ENCODE measurements at places on chromosomes 2 and 18.

GRCh38 chr2:176494949-176495353 lies 225.7 kb downstream of the MTX2 start:
- no peak for DNase-seq

GRCh38 chr18:56873441-56874140 lies 222.4 kb downstream of the WDR7 start:
- no peak for DNase-seq

DNA sequence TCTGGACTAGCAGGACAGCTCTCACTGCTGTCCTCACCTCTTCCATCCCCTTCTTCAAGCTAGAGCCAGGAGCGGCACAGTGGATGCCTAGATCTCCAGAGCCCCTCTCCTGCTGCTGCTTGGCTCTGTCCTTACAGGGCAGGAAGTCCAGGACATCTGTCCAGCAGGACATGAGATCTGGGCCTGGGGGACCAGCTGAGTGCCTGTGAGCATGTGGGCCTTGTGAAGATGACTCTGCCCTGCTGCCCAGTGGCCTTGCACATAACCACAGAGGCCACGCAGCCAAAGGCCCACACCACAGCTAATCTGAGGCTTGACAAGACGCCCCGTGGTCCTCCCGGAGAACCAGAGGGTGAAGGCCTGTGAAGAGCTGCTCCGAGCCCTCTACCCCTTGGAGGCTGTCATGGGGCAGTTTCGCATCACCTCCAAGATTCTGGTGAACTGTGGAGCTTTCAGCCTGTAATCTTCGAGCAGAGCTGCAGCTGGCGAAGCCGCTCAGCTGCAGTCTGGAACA lies 516.7 kb upstream of the HS6ST1 start:
- DNase-seq = no peak

GRCh38 chr2:64876137-64876647 lies 113.0 kb upstream of the SLC1A4 start:
- DNase-seq = no peak

DNA sequence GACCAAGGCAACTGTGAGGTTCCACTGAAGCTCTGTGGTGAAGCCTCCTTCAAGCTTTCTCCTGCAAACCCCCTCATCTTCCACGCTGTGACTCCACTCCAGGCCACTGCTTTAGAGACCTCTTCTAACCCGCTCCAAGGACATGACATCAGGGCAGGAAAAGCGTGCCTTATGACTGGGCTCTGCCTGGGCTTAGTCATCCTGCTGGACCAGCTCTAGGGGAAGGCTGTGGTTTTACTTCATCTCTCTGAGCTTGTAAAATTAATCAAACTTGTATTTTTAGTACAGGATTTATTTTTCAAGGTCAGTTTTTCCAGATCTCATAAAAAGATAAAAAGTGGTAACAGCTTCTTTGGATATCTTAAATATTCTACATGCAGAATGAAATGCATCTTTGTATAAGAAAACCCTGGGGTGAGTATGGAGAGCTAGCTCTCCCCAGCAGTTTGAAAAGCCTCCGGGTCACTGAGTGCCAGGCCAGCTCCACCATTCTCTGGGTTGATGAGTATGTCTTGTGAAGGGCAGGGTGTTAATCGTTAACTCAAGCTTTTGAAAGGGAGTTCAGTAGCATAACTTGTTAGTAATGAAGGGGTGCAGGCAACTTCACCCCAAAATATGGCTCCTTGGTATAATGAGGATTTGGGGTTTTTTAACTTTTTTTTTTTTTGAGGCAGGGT lies 33.1 kb upstream of the YPEL5 start:
- DNase-seq = no peak

- DNase-seq = no peak
Observed at GRCh38 chr2:70907130-70908057, 28.3 kb upstream of the ATP6V1B1 start.

DNA sequence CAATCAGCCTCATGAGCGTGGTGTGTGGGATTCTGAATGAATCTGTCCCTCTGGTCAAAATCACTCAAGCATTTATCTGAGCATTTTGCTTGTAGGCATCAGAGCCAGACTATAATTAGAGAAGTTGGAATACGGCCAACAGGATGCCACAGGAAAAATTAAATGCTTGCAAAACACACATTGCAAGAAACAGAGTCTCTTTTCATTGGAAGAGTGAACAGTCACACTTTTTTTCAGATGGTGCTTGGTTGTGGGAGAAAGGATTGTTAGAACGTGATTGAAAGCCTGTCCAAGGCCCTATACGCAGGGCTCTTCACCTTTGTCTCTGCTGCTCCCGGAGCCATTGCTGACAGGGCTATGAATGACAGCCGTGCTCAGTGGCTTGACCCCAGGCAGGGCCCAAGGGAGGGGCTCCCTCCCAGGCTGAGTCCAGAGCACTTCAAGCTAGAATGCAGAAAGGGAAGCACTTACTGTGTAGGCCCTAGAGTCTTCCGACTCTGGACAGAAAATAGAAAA lies 59.8 kb downstream of the SNTG2 start:
- no peak for DNase-seq

DNA sequence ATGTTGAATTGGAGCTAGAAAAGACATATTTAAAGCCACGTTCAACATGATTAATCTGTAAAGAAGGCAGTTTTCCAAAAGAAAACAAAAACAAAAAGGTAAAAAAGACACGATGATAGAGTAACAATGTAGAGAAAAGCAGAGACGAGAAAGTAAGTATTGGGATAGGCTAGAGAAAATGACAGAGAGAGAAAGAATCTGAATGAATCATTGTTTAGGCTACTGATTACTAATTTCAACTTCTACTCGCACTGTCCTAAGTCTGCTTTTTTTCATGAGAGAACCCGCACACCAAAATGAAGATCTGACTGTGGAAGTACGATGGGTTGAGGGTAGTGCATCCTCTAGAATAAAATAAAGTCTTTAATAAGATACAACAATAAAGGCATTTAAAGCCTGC lies 1599.2 kb upstream of the TMEFF2 start:
- no peak for DNase-seq

DNA sequence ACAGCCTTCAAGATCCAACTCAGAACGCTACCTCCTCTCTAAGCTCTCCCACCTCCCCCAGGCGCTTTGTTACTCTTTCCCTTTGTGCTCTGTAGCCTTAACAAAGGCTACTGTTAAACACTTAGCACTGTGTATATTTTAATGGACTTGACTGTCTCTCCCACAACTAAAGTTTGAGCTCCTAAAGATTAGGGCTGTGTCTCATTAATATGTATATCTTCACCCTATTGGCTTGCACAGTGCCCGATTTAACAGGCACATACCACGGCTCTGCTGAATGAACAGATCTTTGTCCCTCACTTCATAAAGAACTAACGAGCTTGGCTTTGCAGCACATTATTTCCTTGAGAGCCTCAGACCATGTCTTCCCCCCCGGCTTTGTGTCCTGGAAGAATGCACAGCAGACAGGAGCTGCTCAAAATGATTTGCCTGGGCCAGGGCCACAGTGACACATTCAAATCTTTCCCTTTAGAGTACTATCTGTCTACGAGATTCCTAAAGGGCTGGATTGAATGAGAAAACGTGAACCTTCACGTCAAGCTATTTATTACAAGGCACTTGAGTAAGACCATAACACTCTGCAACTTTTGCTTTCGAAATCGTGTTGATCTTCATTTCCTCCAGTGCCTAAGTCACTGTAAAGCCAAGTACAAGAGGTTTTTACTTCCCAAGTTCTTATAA lies 22.1 kb downstream of the ABHD3 start:
- peak; percentile 68 for DNase-seq

DNA sequence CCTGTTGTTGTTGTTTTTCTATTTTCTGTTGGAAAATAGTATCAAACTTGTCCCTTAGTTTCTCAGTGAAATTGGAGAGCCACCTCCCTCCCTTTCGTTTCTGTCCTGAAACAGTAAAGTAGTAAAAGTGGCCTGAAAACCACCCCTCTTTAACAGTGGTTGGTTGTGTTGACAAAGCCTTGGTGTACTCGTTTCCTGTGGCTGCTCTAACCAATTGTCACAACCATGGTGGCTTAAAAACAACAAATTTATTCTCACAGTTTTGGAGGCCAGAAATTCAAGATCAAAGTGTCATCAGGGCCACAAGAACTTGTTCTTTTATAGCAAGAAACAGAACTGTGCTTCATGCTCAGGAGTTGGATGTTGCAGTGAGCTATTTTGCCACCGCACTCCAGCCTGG lies 4.0 kb upstream of the DYSF start:
- peak; percentile 11 for DNase-seq

DNA sequence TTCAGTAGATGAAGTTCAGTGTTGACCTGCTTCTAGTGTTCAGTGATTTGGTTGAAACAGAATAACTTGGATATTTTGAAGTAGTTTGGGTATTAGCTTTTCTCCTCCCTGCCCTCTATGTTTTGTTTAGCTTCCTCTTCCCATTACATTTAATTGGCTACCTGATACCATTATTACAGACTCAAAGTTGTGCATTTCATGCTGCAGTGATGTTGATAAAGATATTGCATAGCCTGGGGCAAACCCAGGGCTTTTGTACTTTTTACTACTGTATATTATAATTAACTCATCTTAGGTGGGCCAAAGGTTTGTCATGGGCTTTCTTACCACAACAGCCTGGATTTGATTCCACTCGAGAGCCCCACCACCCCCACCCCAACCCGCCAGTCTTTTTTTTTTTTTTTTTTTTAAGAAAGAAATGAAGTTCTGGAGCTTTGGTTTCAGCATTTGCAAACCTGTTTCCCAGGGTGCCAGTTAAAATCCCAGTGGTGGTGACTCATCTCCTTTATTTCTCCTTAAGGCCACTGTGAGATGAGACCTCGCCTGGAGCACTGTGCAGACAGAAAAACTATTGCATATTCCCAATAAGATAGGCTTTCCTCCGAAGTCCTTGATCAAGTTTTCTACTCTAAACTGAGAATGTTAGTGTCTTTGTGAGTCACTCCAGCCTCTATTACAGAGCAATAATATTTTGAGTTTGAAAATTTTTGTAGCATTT lies 393.7 kb upstream of the FANCL start:
- DNase-seq = no peak

DNA sequence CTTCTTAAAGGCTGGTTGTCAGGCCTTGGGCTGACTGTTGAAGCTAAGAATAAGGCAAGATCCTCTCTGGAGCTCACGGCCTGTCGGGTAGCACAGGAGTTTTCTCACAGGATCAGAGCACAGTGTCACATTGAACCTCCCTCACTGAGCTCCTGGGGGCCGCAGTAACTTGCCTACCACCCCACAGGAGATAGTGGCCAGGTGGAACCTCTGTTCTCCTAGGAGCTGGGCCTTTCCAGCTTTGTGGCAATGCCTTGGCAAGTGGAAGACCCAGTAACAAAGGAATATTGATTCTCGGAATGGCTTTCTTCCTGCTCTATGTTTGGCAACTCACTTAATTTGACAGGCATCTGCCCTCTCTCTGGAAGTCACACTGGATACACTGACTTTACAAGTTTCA lies 1.2 kb upstream of the ALK start:
- DNase-seq = no peak

Data from CD4-positive, alpha-beta T cell treated with Interleukin-17A for 1 hour (primary cell).